ENCODE measurements at places on chromosomes 7 and 10.

- DNase-seq: no peak
These were observed 31.8 kb upstream of the MSMB start for GRCh38 chr10:46077731-46078413.

DNA sequence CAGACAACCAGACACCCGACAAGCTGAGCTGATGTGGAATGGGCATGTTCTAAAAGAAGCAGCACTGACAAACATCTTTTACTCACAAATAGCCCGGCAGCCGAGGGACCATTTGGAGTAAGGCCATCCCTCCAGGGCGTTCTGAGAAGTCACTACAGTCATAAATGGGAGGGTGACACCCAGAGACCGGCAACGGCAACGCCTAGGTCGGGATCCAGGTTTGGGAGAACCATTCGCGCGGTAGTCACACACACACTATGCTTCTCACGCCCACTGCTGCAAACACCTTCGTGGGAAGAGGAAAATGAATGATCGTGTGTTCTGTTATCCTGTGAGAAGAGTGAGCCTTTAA lies 9.8 kb downstream of the TNS3 start:
- no peak for DNase-seq

GRCh38 chr10:35570397-35570796 lies 34.7 kb upstream of the GJD4 start:
- no peak for DNase-seq

- DNase-seq: no peak
These were observed 7.6 kb upstream of the SLC18A3 start for GRCh38 chr10:49602380-49603023.

GRCh38 chr10:6204341-6205191 lies 1.8 kb downstream of the PFKFB3 start:
- DNase-seq: no peak

DNA sequence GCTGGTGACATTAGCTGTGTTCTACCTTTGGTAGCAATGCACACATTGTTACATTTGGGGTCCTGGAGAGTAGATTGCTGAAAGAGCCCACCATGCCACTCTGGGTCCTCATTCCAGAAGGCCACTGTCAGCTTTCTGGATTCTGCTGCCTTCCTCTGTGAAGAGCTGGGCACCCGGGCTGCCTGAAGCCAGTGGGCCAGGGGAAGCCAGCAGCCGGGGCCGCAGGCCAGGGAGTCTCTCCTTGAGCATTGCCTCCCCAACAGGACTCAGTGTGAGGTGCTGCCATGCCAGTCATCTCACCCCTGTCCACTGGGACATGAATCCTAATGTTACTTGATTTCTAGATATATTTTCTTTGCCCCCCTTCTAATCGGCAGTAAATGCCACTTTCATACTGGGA lies 234.0 kb downstream of the SKAP2 start:
- DNase-seq: no peak

DNA sequence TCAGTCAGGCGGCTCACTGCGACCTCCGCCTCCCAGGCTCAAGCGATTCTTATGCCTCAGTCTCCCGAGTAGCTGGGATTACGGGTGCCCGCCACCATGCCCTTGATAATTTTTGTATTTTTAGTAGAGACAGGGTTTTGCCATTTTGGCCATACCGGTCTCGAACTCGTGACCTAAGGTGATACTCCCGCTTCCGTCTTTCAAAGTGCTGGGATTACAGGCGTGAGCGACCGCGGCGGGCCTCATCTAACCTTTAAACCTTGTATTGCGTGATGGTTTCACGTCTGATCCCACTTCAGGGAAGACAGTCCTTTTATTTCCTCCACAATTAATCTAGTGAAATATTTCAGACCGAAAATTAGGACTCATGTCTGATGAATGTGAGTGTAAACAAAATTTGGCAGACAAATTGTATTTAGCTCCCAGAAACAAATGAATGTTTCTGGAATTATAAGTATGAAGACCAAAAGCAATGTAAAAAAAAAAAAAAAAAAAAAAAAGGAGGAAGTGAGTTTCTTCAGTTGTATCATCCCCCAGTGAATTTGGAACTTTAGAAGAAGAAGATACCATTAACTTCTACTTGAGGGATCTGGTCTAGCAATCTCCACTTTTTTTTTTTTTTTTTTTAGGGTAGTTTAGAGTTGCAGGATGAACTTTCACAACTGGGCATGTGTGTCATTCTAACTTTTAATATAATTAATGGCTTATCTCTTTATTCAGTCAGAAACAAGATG lies 1.6 kb downstream of the NUP42 start:
- DNase-seq: no peak

GRCh38 chr7:74206589-74207120 lies 3.2 kb upstream of the LAT2 start:
- no peak for DNase-seq

- no peak for DNase-seq
These were observed 119.1 kb downstream of the TRIM24 start for GRCh38 chr7:138579136-138579535.

GRCh38 chr10:113893570-113893969 lies 39.1 kb downstream of the NHLRC2 start:
- DNase-seq: no peak

GRCh38 chr7:132234711-132235110 lies 341.6 kb downstream of the PLXNA4 start:
- DNase-seq: no peak

DNA sequence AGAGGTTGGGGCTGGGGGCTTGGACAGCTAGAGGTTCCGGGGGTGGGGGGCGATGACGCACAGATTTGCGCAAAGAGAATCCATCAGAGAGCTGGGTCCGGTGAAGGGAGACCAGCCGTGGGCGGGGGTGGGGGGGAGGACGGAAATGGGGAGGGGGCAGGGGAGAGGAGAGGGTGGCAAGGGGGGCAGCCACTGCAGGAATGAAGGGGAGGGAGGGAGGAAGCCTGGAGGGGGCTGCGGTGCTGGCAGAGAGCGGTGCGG lies 1.2 kb upstream of the VGF start:
- no peak for DNase-seq

All from NT2/D1 (cell line).